ENCODE measurements at places on chromosomes 2 and 18.

DNA sequence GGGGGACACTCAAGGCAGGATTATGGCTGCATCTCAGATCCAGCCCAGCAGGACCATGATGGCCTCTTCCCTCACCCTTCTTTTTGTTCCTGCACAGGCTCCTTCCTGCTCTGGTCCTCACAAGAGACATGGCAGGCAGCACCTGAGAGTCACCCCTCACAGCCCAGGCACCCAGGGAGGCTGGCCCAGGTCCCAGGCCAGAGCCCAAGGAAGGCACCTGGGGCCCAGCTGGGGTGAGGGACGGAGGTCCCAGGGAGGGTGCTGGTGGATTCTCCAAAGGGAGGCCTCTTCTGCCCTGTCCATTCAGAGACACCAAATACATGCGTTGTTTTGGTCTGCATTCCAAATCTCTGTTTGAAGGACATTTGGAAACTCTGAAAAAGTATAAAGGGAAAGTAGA, 285.4 kb upstream of the HS6ST1 start:
- no peak for DNase-seq

- no peak for DNase-seq
Observed at GRCh38 chr18:61595615-61596251, 262.5 kb downstream of the CDH20 start.

- no peak for DNase-seq
Observed at GRCh38 chr2:229633556-229633955, 80.8 kb downstream of the DNER start.

- no peak for DNase-seq
Observed at GRCh38 chr18:79770826-79771225, 26.9 kb upstream of the KCNG2 start.

DNA sequence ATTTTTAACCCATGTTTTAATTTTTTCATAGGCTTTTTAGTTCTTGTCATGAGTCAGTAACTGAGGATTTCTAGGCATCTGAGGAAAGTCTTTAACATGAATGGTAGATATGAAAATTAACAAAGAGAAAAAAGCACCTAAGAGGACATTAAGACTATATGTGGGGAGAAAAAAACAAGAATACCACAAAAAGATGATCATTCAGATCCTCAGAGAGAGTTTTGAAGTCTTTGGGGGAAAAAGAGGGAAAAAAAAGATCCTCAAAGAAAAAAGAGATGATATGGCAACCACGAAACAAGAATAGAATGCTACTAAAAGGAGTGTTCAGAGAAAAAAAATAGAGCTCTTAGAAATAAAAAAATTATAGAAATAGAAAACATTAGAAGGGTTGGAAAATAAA, 8.1 kb downstream of the DRC1 start:
- DNase-seq, result no peak

Measured in B cell (primary cell).